Motor neuron (in vitro differentiated cells): ENCODE measurements at places on chromosomes 4 and X. TPM values are rescaled to one million over a fixed set of nuclear protein-coding genes. Genes with fewer than 3 reads are reported as not detected.

GALNTL6 gene
- 2.0 and 2.4 TPM in 2 replicates for total RNA-seq

NR3C2 gene
- 1.9 and 2.0 TPM in 2 replicates for total RNA-seq

DNA sequence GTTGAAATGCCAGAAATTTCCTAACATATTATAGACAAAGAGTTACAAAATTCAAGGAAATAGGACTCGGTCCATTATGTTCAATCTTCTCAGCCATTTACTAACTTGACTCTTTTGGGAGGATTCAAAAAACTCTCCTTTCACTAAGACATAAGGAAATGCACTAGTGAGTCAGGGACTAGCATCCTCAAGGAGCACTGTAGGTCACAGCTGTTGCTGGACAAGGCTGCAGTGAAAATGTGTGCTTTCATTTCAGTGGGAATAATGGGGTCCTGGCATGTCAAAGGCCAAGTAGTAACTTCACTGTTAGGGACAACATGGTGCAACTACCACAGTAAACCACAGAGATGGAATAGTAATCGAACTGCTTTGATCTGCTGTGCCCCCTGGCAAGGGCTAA, 56.9 kb upstream of the ABCG2 start:
- ATAC-seq: no peak

CYBB gene
- not detected in 2 replicates for total RNA-seq

GRCh38 chr4:150999086-150999485, 16.0 kb downstream of the LRBA start:
- no peak for ATAC-seq

- ATAC-seq: no peak
These were observed 29.2 kb downstream of the SMIM14 start for GRCh38 chr4:39609454-39609931.

- no peak for ATAC-seq
These were observed 100.6 kb upstream of the CBR4 start for GRCh38 chr4:169110633-169111032.

FATE1 gene
- 4.1 and 8.8 TPM in 2 replicates for total RNA-seq

TCEAL6 gene
- 0.17 and 0.27 TPM in 2 replicates for total RNA-seq

- ATAC-seq: no peak
These were observed 2.3 kb upstream of the SLC35A2 start for GRCh38 chrX:48913605-48914366.

ARMCX5 gene
- 21.4 and 23.0 TPM in 2 replicates for total RNA-seq

- no peak for ATAC-seq
These were observed 107.7 kb downstream of the FRMPD4 start for GRCh38 chrX:12245650-12246645.
